ENCODE measurements at places on chromosomes 5 and 9.

DNA sequence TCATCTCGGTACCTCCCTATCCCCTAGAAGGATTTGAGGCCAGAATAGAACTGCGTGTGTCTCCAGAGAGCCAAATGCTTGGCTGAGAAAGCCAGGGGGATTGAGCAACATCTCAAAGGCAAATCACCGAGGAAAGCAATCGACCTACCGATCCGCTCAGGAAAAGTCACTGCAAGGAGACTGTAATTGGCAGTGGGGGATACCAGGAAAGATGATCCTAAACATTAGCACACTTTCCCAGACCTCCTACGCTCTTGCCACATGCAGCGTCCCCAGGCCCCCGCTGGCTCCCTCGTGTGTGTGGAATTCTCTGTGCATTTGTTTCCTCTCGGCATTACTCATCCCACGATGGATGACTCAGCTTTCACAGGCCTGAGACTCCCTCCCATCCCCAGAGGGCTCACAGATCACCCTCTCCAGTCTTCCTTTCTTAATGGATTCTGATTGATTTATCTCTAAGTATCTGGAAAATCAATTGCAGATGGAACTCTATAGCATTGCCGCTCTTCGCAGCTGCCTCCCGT is 82.2 kb upstream of the ICE1 start:
- DNase-seq = no peak

GRCh38 chr9:120758544-120758943 is 34.7 kb downstream of the FBXW2 start:
- no peak for DNase-seq

DNA sequence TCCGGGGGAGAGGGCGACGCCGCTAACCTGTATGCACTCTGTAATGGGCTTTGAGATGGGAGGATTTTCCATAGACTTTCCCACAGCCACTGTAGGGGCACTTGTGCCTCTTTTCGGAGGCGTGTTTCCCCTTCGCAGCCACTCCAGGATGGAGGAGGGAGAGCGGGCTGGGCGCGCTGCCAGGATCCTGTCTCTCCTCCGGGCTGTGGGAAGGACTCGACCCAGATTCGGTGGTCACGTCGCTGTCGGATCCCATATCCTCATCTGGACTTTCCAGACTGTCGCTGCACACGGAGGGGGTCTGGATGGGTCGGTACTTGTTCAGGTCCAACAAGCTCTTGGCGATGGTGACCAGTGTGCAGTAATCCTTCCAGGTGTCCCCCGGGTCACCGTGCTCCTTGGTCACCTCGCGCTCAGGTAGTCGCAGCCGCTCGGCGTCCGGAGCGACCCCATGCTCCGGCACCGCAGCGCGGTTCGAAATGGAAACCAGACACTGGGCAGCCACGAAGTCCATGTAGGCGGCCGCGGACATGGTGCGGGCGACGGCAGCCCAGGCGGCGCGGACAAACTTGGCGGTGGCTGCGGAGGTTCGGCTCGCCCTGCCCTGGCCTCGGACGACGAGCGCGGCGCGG is 1.5 kb downstream of the KLF9 start:
- peak; percentile 58 for DNase-seq

DNA sequence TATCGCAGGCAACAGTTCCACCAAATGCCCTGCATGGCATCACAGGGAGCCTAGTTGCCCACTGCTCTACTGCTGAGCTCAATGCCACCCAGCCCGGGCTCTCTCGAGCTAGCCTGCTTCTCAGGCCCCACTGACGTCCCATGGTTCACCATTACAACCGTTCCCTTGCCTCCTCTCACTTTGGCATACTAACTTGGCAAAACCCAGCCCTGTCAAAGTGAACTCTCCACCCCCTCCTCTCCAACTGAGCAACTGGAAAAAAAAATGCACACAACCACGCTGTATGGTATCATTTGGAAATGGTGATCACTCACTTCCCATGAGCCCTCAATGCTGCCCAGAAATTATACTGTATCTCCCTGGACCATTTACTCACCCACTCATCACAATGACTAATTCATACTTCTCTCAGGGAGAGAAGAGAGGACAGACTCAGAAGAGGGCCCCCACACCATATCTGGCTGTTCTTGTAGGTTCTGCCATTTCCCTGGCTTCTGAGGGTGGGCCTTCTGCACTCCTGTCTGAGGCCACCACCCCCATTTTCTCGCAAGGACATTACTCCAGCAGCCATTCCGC is 51.4 kb upstream of the RARS1 start:
- no peak for DNase-seq

GRCh38 chr9:132141344-132141947 is 20.4 kb upstream of the NTNG2 start:
- no peak for DNase-seq

DNA sequence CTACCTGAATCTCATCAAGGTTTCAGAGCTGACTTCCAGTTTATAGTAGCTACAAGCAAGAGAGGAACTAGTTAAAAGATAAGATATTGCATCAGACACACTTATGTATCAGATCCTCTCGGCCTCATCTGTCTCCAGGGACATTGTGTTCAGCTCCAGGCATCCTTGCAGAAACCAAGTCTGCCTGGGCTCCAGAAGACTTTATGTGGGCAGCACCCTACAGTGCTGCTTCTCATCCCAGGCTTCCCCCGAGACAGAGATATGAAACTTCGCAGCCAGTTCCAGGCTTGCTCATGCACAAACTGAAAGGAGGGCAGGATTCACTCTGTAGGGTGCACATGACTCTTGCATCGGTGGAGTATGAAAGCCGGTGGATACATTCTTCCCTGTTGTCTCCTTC is 33.9 kb upstream of the FOXB2 start:
- no peak for DNase-seq

- DNase-seq = no peak
Measured at GRCh38 chr5:110738503-110738811, 350 bp upstream of the SLC25A46 start.

- no peak for DNase-seq
Measured at GRCh38 chr5:61275841-61276240, 56.2 kb upstream of the ZSWIM6 start.

- no peak for DNase-seq
Measured at GRCh38 chr5:149903404-149903803, 41.2 kb downstream of the PDE6A start.

DNA sequence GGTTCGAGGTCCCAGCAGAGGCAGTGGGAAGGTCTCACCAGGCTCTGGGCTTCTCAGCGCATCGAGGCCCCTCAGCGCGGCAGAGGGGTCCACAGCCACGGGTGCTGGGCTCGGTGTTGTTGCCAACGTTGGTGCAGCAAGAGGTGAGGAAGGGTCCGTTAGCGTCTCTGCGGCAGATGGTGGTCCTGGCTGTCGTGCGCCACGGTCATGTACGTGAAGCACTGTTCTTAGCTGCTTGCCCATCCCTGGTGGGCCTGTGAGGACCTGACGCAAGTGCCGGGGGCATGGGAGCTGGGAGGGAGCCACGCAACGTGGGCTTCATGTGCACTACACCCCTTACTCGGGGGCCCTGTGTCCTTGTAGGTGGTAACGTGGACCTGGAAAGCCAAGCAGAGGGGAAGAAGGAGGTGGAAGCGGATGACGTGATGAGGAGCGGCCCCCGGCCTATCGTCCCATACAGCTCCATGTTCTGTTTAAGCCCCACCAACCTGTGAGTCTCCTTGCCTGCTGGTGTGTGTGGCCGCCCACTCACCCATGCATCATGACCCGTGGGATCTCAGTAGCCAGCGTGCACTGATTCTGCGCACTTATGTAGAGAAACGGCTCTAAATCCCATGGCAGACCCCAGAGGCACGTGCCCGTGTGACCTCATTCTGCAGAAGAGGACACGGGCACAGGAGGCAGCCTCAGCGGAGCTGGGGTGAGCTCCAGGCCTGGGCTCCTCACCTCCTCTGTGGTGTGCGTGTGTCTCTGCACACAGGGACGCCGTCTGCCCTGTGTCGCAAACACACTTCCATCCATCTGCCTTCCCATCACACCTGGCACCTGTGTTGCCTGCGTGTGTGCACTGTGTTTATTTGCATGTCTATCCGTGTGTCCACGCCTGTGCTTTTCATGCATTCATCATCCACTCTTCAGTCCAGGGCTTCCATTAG is 166.1 kb downstream of the CACNA1B start:
- no peak for DNase-seq

- no peak for DNase-seq
Measured at GRCh38 chr5:34959323-34959722, 30.0 kb downstream of the DNAJC21 start.

DNA sequence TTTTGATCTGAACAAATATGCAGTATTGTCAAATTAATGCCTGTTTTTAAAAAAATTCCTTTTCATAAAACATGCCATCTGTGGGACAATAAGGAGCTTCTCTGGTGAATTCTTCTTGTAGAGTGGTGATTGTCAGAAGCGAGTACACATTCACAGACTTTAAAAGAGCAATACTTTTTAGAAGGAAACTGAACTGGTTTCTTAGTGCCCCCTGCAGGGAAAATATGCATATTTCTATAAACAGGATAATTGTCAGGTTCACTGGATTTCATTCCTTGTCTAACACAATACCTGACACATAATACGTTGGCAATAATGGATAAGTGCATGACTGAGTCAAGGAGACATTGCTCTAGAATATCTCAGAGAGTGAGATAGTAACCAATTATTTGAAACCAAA is 133.7 kb downstream of the KIF4B start:
- no peak for DNase-seq

GRCh38 chr9:125551781-125552180 is 155.2 kb downstream of the MAPKAP1 start:
- DNase-seq = no peak

- DNase-seq = no peak
Measured at GRCh38 chr9:86298873-86299272, 16.5 kb upstream of the ISCA1 start.

GRCh38 chr5:34011536-34011935 is 3.7 kb upstream of the AMACR start:
- no peak for DNase-seq

Measured in DMS 273 treated with DMSO at 0.1 percent for 48 hours (cell line).